RPMI8226 (cell line): ENCODE measurements at places on chromosomes 16 and 17.

GRCh38 chr17:78403822-78404221 lies 25.4 kb downstream of the PGS1 start:
- DNase-seq: no peak

DNA sequence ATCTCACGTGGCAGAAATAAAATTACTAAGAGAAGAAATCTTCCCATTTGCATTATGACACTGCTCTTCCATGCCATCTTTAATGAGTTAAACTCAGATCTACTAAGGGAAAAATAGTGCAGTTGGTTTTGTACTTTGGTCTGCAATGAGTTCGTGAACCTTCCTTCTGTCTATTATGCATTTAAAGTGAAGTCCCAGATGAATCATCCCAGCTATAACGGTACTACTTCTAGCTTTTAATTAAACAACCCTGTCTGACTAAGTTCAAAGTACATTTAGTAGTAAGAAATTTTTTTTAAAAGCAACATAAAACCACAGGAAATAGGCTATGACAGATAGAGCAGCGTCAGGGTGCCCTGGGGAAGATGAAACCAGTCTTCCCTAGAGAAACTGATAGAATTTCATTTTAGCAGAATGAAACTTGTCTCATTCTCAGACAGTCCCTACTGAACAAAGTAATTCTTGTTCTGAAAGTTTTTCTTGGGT lies 1.8 kb downstream of the TMIGD1 start:
- no peak for DNase-seq

GRCh38 chr16:3119286-3119685 lies 6.9 kb downstream of the ZNF205 start:
- DNase-seq: no peak

DNA sequence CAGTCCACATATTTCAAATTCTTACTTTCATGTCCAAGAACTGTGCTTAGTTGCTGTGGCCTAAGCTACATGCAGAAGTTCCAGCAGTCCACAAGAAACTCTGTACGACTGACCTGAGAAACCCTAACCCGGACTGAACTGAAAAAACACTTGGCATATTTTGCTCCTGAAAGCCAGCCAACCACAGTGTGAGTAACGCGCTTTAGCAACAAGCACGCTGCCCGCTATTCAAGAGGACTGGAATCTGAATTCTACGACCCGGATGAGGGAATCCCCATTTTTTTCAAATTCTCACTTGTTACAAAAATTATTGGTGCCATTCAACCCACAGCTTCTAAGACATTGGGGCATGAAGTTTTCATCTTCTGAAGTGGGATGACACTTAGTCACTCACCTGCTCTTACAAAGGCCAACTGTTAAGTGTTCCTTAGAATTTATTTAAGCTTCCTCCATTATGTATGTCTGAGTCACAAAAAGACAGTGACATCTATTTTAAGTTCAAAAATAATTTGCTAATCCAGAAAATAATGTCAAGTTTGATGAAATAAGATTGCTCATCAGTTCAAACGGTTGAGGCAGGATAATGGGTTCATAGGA lies 78.7 kb downstream of the CDYL2 start:
- DNase-seq: no peak

GRCh38 chr16:3637371-3637923 lies 17.0 kb upstream of the DNASE1 start:
- peak; percentile 42 for DNase-seq

DNA sequence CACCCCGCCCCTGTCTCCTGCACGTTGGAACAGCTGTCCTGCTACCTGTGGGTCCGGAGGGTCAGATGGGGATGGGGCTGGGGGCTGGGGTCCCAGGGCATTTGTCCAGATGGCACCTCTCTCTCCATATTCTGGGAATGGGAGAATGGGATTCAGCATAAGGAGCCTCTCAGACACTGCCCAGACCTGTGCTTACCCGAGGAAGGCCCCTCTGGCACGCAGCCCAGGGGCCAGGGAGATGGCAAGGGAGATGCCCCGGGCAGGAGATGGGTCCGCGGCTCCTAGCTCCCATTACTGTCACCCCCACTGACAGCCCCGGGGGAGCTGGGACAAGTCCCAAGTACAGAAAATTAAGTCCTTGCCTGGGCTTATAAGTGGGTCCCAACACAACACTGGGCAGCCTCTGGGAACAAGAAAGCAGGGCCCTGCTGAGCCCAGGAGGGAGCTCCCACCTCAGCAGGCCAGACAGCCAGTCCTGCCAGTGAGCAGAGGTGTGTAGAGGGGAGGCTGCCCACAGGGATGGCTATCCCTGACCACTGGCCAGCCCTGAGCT lies 1.8 kb downstream of the VASN start:
- no peak for DNase-seq

DNA sequence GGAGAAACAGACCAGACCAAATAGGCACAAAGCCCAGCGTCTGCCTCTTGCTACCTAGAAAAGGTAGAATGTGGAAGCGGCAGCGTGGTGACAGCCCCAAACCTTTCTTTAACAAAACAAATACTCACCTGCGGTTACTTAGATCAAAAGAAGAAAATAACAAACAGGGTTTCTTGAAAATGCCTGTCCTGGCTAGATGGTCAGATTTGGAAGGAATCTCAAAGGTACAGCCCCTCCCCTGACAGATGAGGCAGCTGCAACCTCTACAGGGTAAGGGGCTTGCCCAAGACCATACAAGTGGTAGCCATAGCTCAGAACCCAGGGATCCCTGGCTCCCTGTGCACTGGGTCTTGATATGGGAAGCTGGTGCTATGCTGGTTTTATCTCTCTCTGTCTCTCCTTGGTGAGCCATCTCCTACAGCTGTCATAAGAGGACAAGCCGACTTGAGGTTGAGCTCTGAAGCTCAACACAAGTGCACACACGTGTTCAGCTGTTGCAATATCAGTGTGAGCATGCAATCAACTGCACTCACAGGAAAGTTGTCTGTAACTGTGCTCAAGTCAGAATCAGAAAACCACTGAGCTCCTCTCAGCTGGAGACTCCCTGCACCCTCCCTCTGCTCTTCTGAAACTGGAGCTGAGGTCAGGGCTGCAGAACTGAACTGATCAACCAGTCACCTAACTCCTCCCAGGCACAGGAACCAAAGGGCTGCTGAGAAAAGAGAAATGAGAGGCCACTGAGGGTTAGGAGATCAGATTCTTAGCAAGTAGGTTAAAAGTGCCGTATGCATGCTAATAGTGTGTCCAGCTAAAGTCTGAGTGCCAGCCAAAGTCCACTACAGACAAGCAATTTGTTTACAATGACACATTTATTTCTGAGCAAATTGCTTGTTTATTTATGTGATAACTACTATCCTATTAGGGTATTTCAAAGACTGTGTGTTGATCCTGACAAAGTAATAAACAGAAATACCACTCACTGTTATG lies 6.1 kb upstream of the RNF157 start:
- DNase-seq: peak; percentile 89

- DNase-seq: no peak
Measured at GRCh38 chr17:7480089-7480384, 606 bp upstream of the ZBTB4 start.

DNA sequence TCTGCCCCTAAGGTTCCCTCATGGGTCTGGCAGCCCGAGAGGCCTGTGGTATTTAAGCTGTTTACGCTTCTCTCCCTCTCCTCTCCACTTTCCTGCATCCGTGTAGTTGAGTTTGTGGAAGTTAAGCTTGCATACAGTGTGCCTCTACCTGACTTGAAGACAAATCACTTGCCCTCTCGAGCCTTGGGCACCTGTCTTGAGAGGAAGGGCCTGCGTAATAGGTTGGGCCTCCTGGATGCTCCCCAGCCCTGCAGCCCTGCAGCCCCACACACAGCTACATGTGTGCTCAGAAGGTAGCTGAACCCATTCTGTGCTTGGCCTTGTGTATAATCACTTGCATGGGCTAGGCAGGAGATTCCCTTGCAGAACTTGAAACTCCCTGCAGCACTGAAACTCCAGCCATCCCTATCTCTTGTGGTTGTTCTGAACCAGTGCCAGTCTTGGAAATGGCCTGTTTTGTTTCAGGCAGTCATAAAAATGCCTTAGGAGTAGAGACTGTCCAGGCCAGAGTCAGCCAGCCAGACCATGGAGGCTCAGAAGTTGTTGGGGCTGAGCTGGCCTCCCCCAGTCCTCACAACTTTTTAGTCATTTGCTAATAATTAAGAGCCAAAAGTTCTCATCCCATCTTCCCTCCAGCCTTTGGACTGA lies 134.6 kb downstream of the CLEC16A start:
- no peak for DNase-seq

GRCh38 chr17:47692895-47693730 lies 848 bp upstream of the TBKBP1 start:
- DNase-seq: peak; percentile 84

- peak; percentile 82 for DNase-seq
Measured at GRCh38 chr16:1102921-1103635, 7.0 kb upstream of the C1QTNF8 start.

GRCh38 chr16:79849119-79849518 lies 248.6 kb upstream of the MAF start:
- peak; percentile 49 for DNase-seq

DNA sequence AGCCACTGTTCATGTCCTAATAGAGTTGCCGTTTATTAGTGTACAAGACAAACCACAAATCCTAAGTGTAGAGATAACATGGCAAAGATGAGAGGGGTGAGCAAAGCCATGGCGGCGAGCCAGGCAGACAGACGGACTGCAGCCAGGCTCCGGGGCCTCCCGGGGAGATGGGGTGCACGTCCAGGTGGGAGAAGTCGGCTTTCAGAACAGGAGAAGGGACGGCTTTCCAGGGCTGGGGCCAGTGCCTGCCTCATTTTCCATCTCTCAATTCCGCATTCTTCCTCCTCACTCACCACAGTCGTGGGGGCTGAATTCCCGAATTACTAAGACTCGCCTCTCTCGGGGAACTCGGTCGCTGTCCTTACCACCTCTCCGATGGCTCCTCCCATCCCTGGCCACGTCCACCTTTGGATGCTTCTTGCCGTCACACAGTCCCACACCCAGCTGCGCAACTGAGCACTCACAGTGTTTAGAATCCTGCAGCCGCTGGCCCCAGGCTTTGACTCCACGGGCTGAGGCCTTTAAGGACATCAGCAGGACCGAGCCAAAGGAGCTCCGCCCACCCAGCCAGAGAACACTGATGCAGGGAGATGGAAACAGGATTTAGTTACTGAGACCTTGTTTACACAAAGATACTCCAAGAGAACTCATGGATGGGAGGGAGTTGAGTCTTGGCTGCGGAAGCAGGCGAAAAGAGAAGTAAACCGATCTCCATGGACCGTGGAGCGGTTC lies 59.7 kb downstream of the RNF112 start:
- DNase-seq: no peak

GRCh38 chr17:2011411-2012371 lies 13.4 kb downstream of the RTN4RL1 start:
- peak; percentile 19 for DNase-seq

DNA sequence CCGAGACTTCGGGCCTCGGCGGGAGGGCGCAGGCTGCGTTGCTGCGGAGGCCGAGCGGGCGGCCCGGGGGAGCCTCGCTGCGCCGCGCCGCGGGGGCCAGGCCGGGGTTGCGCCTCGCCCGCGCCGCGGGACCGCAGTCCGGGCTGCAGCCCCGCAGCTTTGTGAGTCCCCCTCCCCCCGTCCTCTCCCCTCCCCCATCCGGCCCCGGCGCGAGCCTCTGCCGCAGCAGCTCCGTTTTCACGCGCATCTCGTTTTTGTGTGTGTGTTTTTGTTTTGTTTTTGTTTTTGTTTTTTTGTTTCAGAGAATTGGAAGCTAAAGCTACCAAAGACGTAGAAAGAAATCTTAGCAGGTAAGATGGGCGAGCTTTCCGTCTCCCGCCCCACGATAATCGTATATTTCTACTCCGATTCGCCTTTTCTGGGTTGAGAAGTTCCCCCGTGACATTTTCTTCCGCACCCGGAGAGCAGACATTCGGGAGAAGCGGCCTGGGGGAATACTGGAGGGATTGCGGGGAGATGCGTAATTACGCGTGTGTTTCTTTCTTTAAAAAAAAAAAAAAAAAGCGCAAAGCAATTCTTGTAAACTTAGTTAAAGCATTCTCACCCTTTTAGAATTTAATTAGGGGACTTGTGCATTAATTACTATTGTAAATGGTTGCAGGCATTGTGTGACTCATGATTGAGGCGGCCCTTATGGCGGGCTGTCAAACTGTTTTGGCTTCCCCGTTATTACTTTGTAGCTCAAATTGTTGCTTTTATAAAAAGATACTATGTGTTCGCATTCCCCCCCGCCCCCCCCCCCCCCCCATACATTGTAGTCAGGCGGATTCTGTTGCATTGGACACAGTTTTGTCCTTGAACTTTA lies 732 bp downstream of the TNRC6A start:
- peak; percentile 47 for DNase-seq

GRCh38 chr16:11561856-11562255 lies 24.9 kb downstream of the LITAF start:
- DNase-seq: no peak

DNA sequence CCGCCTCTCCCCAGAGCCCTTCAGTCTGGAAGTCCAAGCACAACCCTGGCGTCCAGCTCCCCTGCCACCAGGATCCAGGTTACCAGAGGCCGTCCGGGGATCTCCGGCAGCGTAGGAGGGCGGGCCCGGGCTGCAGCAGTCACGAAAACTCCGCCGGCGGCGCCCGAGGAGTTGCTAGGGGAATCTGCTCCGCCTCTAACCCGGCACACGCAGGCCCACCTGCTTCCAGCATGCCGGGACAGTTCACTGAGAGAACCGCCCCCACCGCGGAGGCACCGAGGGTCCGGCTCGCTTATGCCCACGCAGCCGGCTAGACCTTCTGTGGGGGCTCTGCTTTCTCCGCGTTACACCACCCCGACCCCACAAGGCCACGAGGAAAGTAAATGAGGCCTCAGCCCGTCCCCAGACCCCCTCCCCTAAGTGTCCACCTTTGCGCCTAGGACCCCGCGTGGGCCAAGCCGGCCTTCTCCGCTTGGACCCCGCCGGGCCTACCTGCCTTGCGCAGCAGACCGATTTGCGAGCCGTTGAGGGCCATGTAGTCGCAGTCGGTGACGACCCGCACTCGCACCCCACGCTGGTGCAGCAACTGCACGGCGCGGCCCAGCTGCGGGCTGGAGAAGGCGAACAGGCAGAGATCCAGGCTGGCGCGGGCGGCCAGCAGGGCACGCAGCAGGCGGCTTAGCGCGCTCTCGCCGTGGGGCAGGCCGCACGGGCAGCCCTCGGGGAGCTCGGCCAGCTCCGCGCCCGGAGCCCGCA lies 587 bp downstream of the PLD6 start:
- DNase-seq: peak; percentile 70

- DNase-seq: peak; percentile 20
Measured at GRCh38 chr17:65987988-65988387, 203.9 kb downstream of the CEP112 start.

DNA sequence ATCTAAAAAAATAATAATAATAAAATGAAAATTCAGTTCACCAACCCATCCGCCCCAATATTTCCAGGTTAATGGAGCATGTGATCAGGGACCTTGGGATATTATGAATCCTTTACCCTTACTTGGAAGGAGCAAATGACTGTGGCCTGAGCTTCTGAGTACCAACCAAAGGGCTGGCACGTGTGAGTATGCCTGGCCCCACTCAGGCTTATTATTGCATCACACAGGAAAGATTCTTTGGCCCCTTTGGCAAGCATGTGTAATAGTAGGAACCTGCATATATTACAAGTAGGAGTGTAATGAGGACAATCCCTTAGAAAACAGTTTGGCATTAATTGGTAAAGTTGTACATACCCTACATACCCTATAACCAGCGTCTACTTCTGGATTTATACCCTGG lies 7.2 kb upstream of the C17orf78 start:
- no peak for DNase-seq
